ENCODE measurements at places on chromosomes 7 and 10. TPM values are rescaled to one million over a fixed set of nuclear protein-coding genes. Genes with fewer than 3 reads are reported as not detected.

The NEUROG3 gene
- total RNA-seq: not detected

The CYP26C1 gene
- 0.20 TPM for total RNA-seq

The DLX6 gene
- not detected for total RNA-seq

DNA sequence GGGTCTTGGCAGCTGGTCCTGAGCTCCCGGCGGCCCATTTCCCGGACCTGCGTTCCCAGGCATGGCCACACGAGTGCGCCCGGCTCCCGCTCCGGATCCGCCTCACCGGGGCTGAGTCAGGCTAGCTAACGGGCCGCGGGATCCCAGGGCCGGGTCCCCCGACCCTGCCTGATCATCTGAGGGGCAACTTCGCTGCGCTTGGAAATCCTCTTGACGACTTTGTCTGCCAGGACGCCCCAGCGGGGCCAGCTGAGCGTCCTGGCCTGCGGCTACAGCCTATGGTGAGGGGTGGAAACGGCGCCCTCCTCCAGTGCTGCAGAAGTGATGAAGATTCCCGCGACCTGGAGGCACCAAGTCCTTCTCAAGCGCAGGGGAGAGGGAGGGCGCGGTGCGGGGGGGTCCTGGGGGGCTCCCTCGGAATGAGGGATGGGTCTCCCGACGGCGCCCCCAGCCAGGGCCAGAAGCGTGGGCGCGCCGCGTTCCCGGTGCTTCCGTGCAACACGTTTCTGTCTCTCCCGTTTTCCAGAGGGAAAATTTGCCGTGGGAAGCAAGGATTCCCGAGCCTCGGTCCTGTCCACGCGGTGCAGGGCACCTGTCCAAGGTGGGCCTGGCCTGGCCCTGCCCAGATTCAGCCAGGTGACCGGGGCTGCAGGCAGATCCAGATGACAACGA, 212.4 kb downstream of the CCSER2 start:
- no peaks in the 10 kb centered on the region for H3K27me3 ChIP-seq
- H3K36me3 ChIP-seq: no peaks in the 10 kb centered on the region
- H3K27ac ChIP-seq: no peak overlapping the region
- peaks cover 7% of the 10 kb centered on the region for H3K4me1 ChIP-seq

The TFEC gene
- total RNA-seq: 1.2 TPM

DNA sequence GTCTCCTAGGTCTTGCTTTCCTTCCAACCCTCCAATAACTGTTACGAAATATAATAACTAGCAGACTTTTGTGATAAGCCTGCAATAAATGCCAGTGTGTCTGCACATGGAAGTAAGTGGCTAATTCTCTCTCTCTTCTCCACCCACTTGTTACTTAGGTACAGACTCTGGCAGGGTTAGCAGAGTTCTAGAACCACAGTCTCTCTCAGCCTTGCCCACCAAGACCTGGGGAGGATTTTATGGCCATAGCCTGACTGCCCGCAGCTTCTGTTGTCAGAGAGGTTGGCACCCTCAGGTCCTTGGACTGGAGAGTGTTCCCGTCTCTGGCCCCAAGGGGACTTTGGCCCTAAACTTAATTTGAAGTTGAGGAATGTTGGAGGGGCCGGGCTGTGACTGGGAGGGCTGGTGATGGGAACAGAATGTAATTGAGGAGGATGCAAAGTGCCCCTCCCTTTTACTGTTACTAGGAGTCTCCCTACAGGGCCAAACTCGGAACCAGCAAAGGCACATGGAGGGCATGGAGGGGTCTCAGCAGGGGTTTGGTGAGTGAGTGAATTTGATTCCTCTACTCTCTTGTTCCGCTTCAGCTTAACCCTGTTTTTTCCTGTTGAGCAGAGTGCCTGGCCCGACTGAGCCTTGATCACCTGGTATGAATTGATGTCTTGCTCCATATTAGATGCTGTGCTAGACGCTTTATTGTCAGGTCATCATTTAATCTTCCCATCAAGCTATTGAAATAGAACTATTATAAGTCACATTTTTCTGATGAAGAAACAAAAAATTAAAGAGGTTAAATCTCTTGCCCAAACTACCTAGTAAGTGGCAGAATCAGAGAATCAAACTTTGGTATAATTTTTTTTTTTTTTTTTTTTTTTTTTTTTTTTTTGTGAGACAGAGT, 37.0 kb upstream of the LCOR start:
- DNase-seq: no peak
- no peaks in the 10 kb centered on the region for H3K36me3 ChIP-seq
- no peaks in the 10 kb centered on the region for H3K4me1 ChIP-seq
- no peaks in the 10 kb centered on the region for H3K27me3 ChIP-seq
- H3K27ac ChIP-seq: no peak overlapping the region

The PILRA gene
- total RNA-seq: 5.7 TPM

GRCh38 chr7:22213081-22213480, 143.9 kb downstream of the RAPGEF5 start:
- H3K4me1 ChIP-seq: no peaks in the 10 kb centered on the region
- no peak for DNase-seq
- H3K4me3 ChIP-seq: no peak overlapping the region

DNA sequence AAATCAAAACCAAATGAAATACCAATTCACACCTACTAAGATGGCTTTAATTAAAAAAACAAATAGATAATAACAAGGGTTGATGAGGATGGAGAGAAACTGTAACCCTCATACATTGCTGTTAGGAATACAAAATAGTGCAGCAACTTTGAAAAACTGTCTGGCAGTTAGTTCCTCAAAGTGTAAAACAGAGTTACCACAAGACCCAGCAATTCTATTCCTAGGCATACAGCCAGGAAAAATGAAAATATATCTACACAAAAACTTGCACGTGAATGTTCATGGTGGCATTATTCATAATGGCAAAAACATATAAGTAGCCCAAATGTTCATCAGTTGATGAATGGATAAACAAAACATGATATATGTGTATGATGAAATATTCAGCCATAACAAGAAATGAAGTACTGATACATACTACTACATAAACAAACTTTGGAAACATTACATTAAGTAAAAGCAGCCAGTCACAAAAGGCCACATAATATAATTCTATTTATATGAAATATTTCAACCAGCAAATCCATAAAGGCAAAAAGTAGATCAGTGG, 83.5 kb downstream of the BRAF start:
- no peak overlapping the region for H3K4me3 ChIP-seq
- no peak overlapping the region for H3K27ac ChIP-seq
- no peaks in the 10 kb centered on the region for H3K27me3 ChIP-seq
- no peak for DNase-seq

The NEBL gene
- total RNA-seq: not detected

- no peaks in the 10 kb centered on the region for H3K36me3 ChIP-seq
- H3K27ac ChIP-seq: no peak overlapping the region
- no peaks in the 10 kb centered on the region for H3K4me1 ChIP-seq
- H3K27me3 ChIP-seq: no peaks in the 10 kb centered on the region
These were observed 62.3 kb downstream of the DLG5 start for GRCh38 chr10:77864151-77864851.
